ENCODE measurements at places on chromosomes 3 and 15.

DNA sequence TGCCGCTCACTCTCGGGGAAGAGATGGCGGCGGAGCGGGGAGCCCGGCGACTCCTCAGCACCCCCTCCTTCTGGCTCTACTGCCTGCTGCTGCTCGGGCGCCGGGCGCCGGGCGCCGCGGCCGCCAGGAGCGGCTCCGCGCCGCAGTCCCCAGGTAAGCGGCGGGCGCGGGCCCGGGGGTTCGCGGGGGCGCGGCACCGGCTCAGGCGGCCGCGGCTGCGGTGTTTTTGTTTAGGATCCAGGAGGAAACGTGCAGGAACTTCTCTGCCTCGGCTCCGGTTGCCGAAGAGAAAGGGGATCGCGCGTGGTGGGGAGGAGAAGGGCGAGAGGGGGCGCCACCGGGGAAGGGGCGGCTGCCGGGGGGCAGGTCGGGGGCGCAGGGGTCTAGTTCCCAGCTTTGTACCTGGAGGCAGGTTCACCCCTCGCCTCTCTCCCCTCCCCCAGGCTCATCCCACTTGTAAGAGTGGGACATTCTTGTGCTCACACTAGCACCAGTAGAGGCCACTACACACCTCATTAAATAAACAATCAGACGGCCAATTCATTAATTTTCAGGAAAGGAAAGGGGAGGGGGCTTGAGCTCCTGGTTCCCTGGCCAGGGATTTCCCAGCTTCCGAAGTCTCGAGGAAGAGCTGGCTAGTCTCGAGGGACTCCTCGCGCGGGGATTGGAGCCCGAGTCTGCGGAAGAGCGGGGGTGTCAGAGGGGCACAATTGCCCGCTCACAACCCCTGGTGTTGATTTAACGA is 562 bp downstream of the NEO1 start:
- DNase-seq, result peak; percentile 77

GRCh38 chr15:78988361-78988911 is 43.6 kb upstream of the CTSH start:
- DNase-seq, result no peak

DNA sequence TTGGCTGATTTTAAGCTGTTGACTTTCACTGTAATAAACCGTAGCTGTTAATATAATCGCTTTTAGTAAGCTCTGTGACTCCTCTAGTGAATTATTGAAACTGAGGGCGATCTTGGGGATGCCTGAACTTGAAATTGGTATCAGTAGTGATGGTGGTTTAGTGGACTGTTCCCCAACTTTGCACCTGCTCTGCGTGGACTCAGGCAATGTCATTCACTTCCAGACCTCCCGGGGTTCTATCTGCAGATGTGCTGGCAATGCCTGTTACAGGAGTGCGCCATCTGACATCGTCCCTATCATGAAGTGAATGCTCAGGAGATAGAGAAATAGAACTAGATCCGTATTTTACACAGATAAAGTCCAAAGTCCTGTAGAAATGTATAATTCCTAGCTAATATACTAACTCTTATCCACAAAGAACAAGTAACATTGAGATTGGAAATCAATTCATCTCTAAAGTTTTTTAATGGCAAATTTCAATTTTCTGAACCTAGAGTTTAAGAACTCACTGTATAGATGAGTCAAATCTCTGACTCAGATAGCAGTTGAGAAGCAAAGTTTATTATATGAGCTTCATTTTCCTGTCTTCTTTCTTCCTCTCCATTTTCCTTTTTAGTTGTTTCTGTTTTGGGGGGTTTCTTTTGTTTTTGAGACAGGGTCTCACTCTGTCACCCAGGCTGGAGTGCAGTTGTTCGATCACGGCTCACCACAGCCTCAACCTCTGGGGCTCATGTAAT is 51.8 kb downstream of the HEG1 start:
- DNase-seq, result no peak

GRCh38 chr3:195582947-195583346 is 793 bp downstream of the APOD start:
- no peak for DNase-seq

DNA sequence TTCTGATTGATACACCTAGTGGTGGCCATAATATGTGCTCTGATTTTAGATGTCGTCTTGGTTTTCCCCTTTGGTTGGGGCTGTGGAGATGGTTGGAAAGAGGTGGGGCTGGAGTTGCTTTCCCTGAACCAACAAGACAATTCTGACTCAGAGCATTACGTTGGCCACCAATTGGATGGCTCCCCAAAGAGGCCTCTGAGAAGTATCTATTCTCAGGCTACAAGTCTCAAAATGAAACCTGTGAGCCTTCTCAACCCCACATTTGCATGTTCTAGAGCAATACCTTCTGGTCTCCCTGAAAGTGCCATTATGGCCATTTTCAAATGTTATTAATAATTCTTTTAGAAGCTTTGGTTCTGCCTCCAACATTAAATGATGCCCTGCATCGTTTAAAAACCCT is 188.4 kb upstream of the WNT5A start:
- no peak for DNase-seq

DNA sequence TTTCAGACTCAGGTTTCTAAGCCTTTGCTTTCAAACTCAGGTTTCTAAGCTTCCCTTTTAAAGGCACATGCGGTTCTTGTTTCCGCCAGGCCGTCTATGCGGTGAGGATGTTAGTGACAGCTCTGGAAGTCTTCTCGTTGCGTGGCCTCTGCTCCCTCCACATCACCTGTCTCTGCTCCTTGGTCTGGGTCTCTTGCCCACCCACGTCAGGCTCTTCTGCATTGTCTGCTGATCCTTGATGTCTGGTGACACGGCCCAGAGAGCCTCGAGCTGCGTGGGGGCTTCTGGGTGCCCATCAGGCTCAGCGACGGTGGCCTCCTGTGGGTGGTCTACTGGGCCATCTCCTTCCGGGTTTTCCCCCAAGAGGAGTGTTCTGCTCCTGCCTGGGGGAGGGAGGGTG is 30.5 kb downstream of the KLF13 start:
- DNase-seq, result no peak

DNA sequence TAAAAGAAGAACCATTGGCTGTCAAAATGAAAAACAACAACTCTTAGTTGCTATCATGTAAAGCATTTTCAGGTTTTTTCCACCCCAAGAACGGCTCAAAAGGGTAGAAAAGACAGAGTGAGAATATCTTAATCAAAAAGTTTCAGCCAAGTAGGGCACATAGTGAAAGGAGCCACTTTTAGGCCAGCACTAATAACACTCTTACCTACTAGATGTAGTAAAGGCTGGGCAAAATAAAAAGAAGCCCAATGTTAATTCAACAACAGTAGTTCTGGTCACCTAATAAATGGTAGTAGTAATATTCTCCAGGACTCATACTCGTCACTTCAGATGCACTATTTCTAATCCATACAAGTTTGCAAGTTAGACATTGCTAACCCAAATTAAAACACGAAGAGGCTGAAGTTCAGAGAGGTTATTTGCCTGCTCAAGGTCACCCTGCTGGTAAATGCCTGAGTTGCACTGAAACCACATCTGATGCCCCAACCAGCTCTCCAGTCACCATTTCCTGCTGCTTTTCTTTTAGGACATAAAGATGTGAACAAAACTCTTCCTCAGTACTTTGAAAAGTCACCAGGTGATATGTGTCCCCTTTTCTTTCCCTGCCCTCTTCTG is 7.5 kb downstream of the GOLIM4 start:
- DNase-seq, result no peak

DNA sequence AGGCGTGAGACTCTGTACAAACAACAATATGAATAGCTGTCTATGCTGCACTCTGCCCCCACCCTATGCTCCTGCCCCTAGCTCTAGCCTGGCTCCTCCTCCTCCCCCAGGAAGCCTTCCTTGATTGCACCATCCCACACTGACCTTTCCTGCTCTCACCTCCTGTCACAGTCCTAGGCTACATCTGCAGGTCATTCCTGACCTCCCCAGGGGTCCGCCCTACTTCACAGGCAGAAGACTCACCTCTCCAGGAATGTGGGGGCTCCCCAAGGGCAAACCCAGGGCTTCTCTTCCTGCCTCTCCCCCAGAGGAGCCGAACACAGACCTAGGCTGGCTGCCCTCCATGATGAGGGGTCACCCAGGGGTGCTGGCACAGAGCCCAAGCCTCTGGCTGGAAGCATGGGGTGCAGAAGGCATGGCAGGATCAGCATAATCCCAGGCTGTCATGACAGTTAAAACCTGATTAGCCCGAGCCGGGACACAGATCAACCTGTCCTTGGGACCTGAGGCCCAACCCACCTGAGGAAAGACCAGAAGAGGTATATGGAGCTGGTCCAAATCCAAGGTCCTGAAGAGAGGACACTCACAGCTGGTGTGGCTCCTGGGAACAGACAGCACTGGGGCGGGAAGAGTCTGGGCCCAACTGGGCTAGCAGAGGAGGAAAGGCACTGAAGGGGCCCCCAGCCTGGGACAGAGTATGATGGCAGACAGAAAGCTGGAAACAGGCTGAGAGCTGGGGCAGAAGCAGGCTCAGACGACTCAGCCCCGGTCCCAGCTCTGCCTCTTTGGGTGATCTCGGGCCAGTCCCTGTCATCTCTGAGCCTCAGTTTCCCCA is 5.9 kb downstream of the SEMA7A start:
- DNase-seq, result peak; percentile 93

DNA sequence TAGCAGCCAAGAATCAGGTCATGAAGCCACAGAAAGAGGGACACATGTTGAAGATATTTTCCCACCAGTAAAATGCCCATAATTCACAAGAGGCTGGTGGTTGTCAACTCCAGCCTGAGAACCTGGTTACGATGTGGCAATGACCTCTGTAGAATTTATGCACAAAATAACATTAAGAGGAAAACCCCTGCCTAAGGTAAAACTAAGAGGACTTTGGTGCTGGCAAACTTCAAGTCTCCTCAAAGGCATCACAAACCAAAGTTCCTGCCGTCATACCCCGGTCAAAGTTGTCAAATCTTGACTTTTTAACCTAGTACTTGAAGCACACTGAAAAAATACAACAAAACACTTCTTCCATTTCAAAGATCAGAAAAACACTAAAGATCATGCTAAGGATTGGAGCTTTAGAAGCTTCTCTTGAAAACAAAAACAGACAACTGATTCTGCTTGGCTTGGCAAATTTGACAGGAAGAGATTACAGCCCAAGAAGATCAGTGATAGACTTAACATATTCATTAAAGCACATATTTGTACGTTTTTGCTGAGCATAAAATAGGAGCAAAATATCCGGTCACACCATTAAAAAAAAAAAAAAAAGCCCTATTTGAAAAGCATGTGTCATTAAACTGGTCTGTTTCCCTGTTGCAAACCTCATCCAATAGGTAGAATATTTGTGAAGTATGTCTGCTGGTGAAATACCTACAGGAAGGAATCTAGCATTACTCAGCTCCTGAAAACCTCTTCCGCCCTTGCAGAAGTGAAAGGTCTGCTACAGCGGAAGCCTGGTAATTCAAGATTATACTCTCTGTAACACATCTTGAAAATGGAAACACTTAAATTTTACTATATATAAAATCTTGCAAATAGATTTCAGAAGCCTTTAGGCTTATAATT is 22.8 kb downstream of the EIF4E3 start:
- no peak for DNase-seq

Measured in WERI-Rb-1 (cell line).